ENCODE measurements at places on chromosomes 12 and 14. TPM values are rescaled to one million over a fixed set of nuclear protein-coding genes. Genes with fewer than 3 reads are reported as not detected.
A peak's percentile ranks its signal among the peaks of the same experiment; 100 is the strongest.

DNA sequence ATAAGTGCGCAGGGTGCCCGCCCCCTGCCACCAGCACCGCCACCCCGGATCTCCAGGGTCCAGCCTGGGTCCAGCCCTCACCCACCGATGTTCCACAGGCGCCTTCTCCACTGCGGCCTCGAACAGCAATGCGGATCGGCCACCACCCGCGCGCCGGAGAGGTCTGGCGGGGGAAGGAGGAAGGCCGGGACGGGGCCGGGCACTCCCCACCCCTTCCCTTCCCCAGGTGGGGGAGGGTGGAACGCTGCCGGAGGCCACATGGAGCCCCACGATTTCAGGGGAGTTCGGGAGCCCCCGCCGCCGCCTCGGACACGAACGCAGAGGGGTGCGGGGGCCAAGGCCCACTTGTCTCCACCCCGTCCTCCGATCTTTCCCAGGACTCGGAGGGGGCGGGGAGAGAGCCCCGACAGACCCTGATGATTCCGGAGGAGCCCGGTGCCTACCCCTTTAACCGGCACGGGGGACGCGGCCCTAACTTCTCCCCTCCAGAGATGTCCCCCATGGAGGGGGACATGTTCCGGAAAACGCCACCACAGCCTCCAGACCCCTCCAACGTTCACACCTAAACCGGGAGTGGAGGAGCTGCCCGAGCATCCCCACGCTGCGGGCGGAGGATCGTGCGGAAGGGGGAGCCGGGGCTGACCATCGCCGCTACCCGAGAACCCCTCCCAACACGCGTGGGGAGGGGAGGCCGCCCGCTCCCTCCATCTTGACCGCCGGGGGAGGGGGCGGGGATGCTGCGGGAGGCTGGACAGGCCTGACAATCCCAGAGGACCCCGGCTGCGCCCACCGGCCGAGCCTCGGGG is 1.1 kb downstream of the ATXN2 start:
- peak; percentile 59 for DNase-seq

GRCh38 chr14:90544971-90545370 is 148.1 kb downstream of the CALM1 start:
- DNase-seq: no peak

DNA sequence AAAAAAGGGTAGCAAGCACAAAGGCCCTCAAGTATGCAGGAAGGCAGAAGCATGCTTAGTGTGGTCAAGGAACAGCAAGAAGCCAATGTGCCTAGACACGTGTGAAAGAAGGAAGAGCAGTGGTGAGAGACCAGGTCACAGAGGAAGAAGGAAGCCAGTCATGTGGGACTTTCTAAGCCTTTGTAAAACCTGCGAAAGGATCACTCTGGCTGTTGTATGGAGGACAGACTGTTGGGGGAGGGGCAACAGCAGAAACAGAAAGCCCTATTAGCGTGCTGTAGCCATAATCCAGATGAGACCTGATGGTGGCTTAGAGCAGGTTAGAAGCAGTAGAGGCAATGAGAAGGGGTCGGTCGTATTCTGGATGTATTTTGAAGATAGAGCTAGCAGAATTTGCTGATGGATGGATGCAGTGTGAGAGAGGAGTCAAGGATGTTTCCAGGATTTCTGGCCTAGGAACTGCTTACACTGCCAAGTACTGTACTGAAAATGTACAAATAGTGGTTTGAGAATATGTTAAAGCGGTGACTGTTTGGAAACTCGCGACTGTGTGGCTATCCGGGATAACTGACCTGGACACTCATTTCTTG is 5.7 kb upstream of the MLF2 start:
- no peak for DNase-seq

DNA sequence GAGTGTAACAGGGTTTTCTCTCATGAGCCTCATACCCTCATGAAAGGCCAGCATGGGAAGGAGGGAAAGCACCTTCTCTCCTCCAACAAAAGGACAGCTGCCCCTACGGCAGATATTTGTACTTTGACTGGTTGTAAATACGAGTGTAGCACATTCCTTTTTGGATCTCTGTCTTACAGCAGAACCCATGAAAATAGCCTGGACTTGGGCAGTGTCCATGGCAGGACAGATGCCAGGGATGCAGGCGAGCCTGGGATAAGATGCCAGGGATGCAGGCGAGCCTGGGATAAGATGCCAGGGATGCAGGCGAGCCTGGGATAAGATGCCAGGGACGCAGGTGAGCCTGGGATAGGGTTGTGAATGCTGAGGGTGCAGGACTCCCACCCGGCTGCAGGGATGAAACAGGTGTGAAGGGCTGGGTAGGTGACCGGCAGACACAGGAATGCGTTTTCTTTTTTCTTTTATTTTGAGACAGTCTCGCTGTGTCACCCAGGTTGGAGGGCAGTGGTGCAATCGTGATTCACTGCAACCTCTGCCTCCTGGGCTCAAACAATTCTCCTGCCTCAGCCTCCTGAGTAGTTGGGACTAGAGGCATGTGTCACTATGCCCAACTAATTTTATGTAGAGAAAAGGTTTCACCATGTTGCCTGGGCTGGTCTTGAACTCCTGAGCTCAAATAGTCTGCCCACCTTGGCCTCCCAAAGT is 120.0 kb downstream of the BEGAIN start:
- no peak for DNase-seq

- no peak for DNase-seq
These were observed 1.3 kb upstream of the NUDT14 start for GRCh38 chr14:105182296-105183020.

DNA sequence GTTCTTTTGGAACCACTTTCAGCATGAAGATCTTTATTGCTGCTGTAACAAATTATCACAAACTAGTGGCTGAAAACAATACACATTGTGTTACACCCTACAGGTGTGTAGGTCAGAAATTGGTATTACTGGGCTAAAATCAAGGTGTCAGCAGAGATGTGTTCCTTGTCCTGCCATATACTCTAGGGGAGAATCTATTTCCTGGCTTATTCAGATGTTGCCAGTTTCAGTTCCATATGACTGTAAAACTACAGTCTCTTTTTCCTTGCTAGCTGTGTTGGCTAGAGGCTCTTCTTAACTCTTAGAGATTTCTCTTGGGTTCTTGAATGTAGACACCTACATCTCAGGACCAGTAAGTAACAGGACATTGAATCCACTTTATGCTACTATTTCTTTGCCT is 215.6 kb upstream of the PPFIA2 start:
- DNase-seq: no peak

DNA sequence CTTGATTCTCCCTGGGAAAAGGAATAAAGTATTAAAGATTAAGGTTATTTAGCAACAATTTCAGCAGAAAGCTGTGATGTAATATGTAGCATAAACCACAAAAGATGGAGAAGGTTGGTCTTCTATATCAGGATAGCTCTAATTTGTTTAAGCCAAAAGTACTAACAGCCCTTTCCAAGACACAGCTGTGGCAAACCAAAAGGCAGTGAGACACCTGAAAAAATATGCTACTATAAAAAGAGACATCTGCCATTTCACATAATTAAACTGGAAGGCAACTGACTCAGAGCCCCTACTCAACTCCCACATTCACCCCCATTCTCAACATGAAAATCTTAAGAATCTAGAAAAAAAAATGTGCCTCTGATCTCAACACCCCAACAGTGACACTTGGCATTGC is 390.2 kb upstream of the PRICKLE1 start:
- no peak for DNase-seq

DNA sequence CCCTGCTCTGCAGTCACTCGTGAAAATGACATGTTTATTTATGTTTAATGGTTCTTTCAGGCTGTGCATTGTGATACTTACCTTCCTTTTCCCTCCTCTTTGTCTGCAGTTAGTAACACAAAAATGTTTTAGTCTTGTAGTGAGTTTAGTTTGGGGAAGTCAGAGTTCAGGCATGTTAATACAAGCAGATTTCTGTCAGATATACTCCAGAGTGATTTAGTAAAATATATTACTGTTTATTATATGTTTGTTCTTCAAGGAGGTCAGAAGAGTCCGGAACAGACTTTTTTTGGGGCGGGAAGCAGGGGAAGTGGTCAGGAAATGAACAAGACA is 28.7 kb downstream of the MSRB3 start:
- DNase-seq: no peak

DNA sequence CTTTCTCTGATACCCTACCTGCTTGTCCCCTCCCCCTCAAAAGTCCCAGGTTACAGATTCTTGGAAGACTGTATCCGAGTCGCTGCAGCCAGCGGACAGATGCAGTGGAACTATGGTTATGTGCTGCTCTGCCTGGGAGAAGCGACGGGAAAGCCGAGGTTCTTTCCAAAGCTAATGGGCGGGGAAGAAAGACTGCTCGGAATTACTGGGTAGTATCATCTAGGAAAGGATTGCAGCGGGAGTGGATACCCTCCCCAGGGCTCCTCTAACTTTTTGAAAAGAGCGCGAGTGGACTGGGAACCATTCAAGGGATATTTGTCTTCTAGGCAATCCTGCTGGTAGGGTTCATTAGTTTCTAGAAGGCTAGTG is 1.4 kb downstream of the PTHLH start:
- no peak for DNase-seq

DNA sequence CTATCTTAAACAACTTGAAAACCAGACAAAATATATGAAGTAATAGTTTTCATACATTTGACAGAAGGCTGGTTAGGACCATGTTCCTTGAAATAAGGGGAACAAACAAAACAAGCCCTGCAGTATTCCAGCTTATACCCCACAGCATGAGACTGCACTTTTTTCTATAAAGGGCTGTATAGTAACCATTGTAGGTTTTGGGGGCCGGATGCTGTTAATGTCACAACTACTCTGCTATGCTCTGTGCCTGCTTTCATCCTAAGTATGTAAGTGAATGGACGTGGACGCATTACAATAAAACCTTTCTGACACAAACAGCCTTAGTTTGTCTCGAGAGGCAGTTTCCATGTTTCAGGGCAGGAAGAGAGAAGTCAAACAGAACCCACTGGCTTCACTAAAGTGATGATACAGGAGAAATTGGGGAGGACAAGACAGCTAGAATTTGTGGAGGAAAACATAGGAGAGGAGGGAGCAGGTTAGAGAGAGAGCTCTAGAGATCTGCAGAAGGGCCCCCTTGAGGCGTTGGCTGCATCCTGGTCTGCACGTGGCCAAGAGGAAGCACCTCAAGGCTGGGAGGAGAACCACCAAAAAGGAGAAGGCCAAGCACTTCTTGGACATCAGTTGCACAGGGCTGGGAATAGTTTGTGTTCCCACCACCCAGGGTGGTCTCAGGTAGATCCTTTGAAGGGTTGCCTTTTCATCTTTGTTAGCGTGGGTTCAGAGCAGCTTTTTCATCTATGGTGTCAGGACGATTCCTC is 63.7 kb downstream of the TRAF3 start:
- DNase-seq: no peak

- no peak for DNase-seq
These were observed 250.2 kb upstream of the GRIP1 start for GRCh38 chr12:66929121-66929520.

DNA sequence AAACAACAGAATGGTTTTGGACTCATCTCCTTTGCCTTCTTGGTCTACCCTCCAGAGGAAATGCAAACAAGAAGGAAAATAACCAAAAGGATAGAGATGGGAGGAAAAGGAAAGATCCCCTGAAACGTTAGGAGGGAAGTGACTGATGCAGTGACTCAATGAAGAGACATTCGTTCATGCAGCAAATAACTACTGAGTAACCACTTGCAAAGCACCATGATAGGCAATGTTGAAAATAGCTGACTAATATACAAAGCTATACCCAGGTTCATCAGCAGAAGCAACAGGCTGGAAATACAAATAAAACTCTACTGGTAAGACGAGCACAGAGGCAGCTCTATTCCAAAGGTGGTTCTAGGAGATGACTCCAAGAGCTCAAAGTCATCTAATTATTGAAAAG is 41.8 kb downstream of the R3HDM2 start:
- DNase-seq: no peak

DNA sequence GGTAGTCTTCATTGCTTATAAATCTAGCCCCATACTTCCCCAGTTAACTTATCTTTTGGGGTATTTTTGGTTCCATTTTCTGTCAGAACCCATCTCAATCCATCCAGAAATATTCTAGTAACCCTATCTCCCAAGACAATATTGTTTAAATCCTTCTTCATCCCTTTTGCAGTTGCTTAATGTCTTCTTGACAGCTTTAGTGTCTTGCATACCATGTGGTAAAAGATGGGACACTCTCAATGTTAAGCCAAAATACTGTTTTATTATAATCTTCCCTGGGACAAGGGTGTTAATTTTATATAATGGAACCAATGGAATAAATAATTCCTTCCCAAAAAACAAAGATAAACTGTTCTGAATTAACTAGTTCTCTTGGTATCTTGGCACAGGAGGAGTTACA is 450.2 kb downstream of the CCER1 start:
- DNase-seq: no peak

GRCh38 chr14:67228325-67228984 is 12.8 kb upstream of the PALS1 start:
- DNase-seq: no peak

DNA sequence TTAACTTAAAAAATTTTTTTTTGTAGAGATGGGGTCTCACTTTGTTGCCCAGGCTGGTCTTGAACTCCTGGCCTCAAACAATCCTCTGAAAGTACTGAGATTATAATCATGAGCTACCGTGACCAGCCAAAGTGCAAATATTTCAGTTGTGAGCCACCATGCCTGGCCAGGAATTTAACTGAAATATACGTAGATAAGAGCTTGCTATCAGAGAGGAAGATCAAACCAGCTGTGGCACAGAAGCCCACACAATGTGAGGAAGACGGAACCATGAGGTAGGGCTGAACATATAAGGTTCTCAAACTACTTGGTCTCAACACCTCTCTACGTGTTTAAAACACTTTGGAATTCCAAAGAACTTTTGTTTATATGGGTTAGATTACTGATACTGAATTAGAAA is 29.1 kb downstream of the ATG14 start:
- DNase-seq: no peak

- DNase-seq: no peak
These were observed 26.5 kb downstream of the KRT80 start for GRCh38 chr12:52165096-52165855.

- DNase-seq: no peak
These were observed 59.2 kb downstream of the WASHC4 start for GRCh38 chr12:105166736-105167135.

- DNase-seq: no peak
These were observed 26.9 kb downstream of the TBX3 start for GRCh38 chr12:114656906-114657596.

- no peak for DNase-seq
These were observed 56.0 kb downstream of the FOS start for GRCh38 chr14:75334549-75335051.

The TMX1 gene
- 35.9 TPM for total RNA-seq

The NANOG gene
- total RNA-seq: 1.6 TPM

The CLEC14A gene
- total RNA-seq: 44.5 TPM

The DNAH10 gene
- 0.33 TPM for total RNA-seq

Measured in thyroid gland (tissue), 4 donors.